ENCODE measurements at places on chromosomes 2 and 18.
A peak's percentile ranks its signal among the peaks of the same experiment; 100 is the strongest.

DNA sequence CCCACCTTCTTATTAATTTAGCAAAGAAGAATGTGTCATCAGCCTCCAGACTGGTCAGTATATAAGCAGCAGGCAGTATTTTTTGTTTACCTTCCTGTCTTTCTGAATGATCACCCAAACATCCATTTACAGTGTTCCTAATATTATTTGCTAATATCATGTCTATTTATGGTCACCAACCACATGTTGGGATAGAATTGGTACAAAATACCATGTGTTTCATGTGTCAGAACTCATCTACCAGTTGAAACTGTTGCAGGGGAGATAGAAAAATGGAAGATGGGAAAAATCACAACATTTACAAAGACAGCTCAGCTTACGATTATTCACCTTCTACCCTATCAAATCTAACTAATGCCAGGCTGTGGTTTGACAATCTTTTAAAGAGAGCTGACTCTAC lies 66.2 kb downstream of the ANKRD44 start:
- no peaks in the 10 kb centered on the region for H3K27me3 ChIP-seq
- no peaks in the 10 kb centered on the region for H3K36me3 ChIP-seq
- H3K4me3 ChIP-seq = no peak overlapping the region
- H3K4me1 ChIP-seq = no peaks in the 10 kb centered on the region
- DNase-seq = no peak
- H3K27ac ChIP-seq = no peak overlapping the region

- H3K4me1 ChIP-seq = no peaks in the 10 kb centered on the region
- H3K27ac ChIP-seq = no peak overlapping the region
- no peaks in the 10 kb centered on the region for H3K36me3 ChIP-seq
- no peak for DNase-seq
- no peak overlapping the region for H3K4me3 ChIP-seq
Measured at GRCh38 chr2:224749136-224749535, 33.0 kb upstream of the CCDC195 start.

DNA sequence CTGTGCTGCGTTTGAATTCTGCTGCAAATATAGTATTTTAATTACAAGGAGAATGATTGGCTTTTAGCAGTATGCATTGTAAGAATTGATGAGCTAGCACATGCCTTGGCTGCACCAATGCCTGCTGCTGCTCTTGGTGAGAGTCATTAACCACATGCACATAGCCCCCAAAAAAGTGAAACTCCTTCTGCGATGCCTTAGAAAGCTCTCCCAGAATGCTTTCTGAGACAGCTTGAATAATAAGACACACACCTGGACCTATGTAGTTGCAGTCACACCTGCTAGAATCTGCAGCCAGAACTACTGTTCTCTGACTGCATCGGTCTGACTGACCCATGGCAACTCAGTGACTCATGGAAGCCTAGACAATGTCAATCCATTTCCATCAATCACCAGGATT lies 170.1 kb upstream of the DDX18 start:
- H3K36me3 ChIP-seq = no peaks in the 10 kb centered on the region
- H3K4me1 ChIP-seq = no peaks in the 10 kb centered on the region
- H3K27me3 ChIP-seq = no peaks in the 10 kb centered on the region
- H3K27ac ChIP-seq = no peak overlapping the region

DNA sequence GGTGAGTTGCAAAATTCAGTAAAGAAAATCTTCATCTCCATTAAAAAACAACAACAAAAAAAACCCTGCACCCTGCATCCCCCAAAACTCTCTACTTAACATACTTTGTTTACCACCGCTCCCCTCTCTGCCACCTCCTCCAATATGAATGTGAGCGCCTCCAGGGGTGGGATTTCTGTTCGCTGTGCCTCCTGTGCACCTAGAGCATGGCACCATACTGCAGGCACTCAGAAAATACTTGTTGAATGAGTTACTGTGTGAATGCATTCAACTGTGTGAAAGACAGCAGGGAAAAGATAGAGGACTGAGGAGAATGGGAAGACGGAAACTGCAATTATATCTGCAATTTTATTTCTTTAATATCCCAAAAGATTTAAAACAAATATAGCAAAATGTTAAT lies 4.5 kb downstream of the CEBPZ start:
- H3K4me3 ChIP-seq = no peak overlapping the region
- H3K27me3 ChIP-seq = no peaks in the 10 kb centered on the region
- DNase-seq = no peak
- H3K4me1 ChIP-seq = peaks cover 14% of the 10 kb centered on the region
- H3K27ac ChIP-seq = no peak overlapping the region

- H3K4me1 ChIP-seq = no peaks in the 10 kb centered on the region
- H3K36me3 ChIP-seq = no peaks in the 10 kb centered on the region
- no peak overlapping the region for H3K27ac ChIP-seq
Measured at GRCh38 chr18:59606193-59607077, 90.8 kb downstream of the CCBE1 start.

GRCh38 chr2:234917211-234917975 lies 34.4 kb upstream of the SH3BP4 start:
- no peak overlapping the region for H3K27ac ChIP-seq
- DNase-seq = no peak
- no peak overlapping the region for H3K4me3 ChIP-seq

GRCh38 chr2:100321179-100321865 lies 979 bp downstream of the LONRF2 start:
- H3K4me3 ChIP-seq = peak overlapping the region; percentile 65
- no peaks in the 10 kb centered on the region for H3K36me3 ChIP-seq
- no peaks in the 10 kb centered on the region for H3K27me3 ChIP-seq
- DNase-seq = peak; percentile 42

GRCh38 chr2:101388232-101388631 lies 929 bp upstream of the CREG2 start:
- H3K27ac ChIP-seq = no peak overlapping the region
- H3K27me3 ChIP-seq = no peaks in the 10 kb centered on the region
- H3K4me3 ChIP-seq = no peak overlapping the region
- no peaks in the 10 kb centered on the region for H3K36me3 ChIP-seq

- no peak overlapping the region for H3K27ac ChIP-seq
- no peak overlapping the region for H3K4me3 ChIP-seq
Measured at GRCh38 chr2:136291871-136292270, 173.9 kb upstream of the CXCR4 start.

- no peaks in the 10 kb centered on the region for H3K36me3 ChIP-seq
- H3K27me3 ChIP-seq = no peaks in the 10 kb centered on the region
- DNase-seq = no peak
Measured at GRCh38 chr2:71129902-71130151, 202 bp downstream of the MCEE start.

DNA sequence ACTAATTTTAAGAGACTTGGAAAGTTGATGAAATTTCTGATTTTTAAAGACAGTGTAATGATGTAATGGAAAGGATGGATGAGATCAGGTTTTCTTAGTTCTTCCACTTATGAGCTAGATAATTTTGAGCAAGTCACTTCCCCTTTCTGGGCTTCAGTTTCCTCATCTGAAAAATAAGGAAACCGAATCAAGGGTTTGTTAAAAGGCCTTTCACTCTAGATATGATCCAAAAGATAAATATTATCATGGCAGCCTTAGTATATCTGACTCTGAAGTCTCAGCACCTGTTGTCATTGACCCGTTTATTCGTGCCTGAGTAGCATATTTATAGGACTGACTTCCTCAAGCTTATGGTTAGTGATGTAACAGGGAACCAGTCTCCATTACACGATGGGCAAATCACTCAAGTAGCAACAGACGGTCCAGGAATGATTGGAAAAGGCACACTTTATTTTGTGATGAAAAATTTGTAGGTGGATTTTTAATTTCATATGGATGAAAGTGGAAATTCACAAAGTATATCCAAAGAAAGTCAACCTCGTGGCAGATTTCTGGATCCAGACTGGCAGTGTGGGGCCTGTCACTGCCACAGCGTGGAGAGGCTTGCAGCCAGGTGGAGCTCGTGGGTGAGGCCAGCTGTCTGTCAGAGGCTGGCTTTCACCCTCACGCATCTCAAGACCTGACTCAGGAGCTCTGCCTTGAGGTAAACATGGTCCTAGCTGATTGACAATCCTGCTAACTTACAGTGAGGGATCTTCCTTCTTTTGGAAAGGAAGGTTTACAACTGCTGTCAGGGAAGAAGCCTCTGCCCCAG lies 137.9 kb upstream of the CXCR4 start:
- H3K27me3 ChIP-seq = no peaks in the 10 kb centered on the region
- H3K4me3 ChIP-seq = no peak overlapping the region
- H3K36me3 ChIP-seq = no peaks in the 10 kb centered on the region
- peaks cover 13% of the 10 kb centered on the region for H3K4me1 ChIP-seq
- DNase-seq = no peak

- H3K4me3 ChIP-seq = no peak overlapping the region
- H3K4me1 ChIP-seq = no peaks in the 10 kb centered on the region
- no peaks in the 10 kb centered on the region for H3K36me3 ChIP-seq
- no peak for DNase-seq
- H3K27me3 ChIP-seq = no peaks in the 10 kb centered on the region
Measured at GRCh38 chr2:135998879-135999278, 13.5 kb upstream of the DARS1 start.

DNA sequence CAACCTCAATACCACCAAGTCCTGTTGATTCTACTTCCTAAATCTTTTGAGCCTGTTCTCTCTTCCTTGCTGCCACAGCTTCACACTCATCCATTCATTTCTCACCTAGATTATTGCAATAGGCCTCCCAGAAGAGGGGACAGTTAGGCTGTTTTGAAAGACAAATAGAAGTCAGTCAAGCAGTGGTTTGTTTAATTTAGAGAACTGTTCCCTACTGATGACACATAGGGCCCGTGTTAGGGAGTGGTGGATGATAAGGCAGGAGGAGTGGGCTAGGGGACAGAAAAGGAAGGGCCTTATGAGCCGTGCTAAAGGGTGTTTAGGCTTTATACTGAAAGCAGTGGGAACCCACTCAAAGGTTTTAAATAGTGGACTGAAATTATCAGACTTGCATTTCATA lies 59.6 kb upstream of the ZFP36L2 start:
- H3K27ac ChIP-seq = no peak overlapping the region
- H3K4me3 ChIP-seq = no peak overlapping the region
- no peaks in the 10 kb centered on the region for H3K36me3 ChIP-seq
- no peaks in the 10 kb centered on the region for H3K27me3 ChIP-seq
- DNase-seq = no peak

- peaks cover 11% of the 10 kb centered on the region for H3K4me1 ChIP-seq
- H3K36me3 ChIP-seq = no peaks in the 10 kb centered on the region
- no peak overlapping the region for H3K4me3 ChIP-seq
- no peak for DNase-seq
- H3K27me3 ChIP-seq = no peaks in the 10 kb centered on the region
Measured at GRCh38 chr2:24507549-24507948, 16.5 kb downstream of the NCOA1 start.

DNA sequence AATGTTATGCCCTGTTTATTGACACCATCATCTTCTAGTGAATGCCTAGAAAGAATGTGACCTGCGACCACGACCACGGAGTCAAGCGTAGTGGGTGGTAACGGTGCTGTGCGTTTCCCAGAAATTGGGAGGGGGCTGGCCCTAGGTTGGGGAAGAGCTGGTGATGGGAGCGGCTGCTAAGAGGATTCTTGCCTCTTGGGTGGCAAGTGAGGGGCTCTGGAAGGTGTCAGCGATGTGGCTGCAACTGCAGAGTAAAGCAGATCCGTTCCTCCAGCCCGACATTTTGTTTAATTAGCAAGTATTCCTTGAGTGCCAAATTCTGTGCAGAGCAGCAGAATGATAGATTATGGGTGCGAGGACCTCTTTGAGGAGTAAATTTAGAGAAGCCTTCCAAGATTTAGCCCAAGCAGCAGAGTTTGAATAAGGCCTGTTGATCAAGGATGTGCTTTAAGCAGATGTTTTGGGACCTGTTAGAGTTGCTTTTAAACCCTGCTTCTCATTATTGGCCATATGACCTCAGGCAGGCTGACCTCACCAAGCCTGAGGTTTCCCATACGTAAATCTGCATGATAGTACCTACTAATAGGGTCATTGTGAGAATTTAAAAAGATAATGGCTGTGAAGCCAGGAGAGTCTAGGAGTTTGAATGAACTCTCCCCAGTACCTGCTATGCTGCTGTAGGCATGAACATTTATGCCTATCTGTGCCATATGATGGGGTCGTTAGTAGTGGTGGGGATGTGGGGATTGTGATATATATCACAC lies 287.7 kb downstream of the PTGR3 start:
- no peaks in the 10 kb centered on the region for H3K4me1 ChIP-seq
- no peaks in the 10 kb centered on the region for H3K36me3 ChIP-seq
- no peaks in the 10 kb centered on the region for H3K27me3 ChIP-seq
- no peak overlapping the region for H3K27ac ChIP-seq
- DNase-seq = no peak
